HFF-Myc (cell line): ENCODE measurements at places on chromosomes 12 and 14.

- no peak for DNase-seq
Measured at GRCh38 chr14:70921669-70922068, 14.4 kb downstream of the PCNX1 start.

DNA sequence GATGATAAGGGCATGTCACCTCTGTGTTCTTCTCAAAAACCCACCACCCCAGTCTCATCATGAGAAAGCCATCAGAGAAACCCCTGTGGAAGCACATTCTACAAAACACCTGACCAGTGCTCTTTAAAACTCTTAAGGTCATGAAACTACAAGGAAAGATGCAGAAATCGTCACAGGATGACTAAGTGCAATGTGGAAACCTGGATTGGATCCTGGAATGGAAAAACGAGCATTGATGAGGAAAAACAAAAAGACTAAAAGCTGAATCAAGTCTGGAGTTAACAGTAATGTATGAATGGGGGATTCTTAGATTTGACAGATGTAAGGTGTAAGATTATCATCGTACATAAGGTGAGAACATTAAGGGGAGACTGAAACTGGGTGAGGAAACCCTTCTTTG lies 211.0 kb downstream of the TBX5 start:
- no peak for DNase-seq

- no peak for DNase-seq
Measured at GRCh38 chr12:78871566-78871965, 7.0 kb downstream of the SYT1 start.

DNA sequence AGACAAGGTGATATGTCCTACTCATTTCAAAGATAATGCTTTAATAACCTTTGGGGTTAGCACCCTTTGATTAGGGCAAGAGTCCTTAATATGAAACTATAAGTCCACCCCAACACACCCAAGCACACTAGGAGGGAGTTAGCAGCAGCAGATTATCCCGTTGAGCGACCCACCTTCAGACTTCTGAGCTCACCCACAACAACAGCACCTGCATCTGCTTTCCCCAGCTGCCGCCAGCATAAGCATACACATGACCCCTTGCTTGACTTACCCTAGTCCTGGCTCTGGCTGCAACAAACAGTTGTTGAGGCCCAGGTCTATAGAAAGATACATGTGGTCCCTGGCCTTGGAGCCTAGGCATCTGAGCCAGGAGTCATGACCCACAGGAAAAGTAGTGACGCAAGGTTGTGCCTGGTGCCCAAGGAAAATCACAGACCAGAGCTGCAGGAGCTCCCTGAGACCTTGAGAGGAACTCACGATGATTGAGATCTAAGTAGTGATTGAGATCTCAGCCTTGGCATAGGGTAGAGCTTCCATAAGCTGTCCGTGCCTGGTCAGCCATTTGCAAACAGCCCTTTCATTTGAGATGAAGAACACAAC lies 19.0 kb downstream of the ZDHHC22 start:
- DNase-seq = no peak

DNA sequence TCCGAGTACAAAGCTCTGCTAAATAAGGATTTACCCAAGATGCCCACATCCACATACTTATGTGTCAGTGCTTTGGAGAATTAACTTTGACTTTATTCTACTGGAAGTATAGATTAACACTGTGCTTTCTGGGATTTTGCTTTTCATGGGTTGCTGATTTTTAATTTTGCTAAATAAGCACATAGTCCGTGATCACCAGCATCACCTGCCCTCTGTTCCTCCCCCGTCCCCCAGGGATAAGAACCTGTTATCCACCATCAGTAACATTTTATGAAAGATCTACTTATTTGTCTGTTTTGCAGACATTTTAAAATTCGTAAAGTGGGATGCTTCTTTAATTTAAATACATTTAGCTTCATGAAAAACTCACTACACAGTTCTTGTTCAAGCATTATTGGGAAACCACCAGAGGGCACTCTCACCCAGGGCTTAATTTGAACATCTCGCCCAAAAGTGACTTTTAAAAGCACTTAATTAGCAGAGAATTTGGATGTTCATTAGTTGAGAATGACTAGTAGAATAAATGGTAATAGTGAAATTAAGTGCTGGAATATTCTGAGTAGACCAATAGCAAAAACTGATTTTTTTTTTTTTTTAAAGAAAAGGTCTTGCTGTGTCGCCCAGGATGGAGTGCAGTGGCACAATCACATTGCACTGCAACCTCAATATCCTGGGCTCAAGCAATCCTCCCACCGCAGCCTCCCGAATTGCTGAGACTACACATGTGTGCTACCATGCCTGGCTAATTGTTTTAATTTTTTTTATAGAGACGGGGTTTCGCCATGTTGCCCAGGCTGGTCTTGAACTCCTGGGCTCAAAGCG lies 35.7 kb downstream of the MRPL42 start:
- no peak for DNase-seq

GRCh38 chr12:120651821-120652220 lies 11.4 kb downstream of the CABP1 start:
- no peak for DNase-seq

GRCh38 chr14:39318574-39318973 lies 84.9 kb downstream of the MIA2 start:
- DNase-seq = no peak

DNA sequence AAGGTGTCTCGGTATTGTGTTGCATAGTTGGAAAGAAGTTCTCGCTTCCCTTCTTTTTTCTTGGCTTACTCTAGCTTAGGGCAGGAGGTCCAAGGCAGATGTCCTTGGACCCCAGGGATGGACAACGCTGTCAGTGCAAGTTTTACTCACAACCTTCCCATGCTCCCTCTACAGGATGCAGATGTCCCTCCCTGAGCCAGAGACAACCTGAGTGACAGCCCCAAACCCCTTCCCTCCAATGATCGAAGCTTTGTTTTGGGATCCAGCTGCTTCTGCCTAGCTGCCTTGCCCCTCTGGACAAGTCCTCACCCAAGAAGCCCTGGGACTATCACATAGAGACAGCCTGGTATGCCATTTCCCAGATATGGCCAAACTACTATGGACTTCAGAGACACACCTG lies 112.0 kb upstream of the RAP1B start:
- DNase-seq = no peak

GRCh38 chr12:58433959-58434358 lies 486.3 kb downstream of the LRIG3 start:
- peak; percentile 75 for DNase-seq

GRCh38 chr12:116697716-116698115 lies 40.2 kb downstream of the SPRING1 start:
- no peak for DNase-seq

GRCh38 chr12:93901739-93902138 lies 224.6 kb downstream of the CRADD start:
- no peak for DNase-seq

- DNase-seq = no peak
Measured at GRCh38 chr14:23103581-23103980, 1.2 kb downstream of the CIROP start.

- DNase-seq = no peak
Measured at GRCh38 chr12:42483521-42483790, 106.1 kb downstream of the PRICKLE1 start.
